Cortex of kidney (tissue), 1 donor: ENCODE measurements at places on chromosomes 11 and 22.

- DNase-seq = no peak
Measured at GRCh38 chr11:67482275-67482826, 475 bp upstream of the AIP start.

GRCh38 chr11:73578592-73579185 lies 19.2 kb downstream of the FAM168A start:
- DNase-seq = no peak

DNA sequence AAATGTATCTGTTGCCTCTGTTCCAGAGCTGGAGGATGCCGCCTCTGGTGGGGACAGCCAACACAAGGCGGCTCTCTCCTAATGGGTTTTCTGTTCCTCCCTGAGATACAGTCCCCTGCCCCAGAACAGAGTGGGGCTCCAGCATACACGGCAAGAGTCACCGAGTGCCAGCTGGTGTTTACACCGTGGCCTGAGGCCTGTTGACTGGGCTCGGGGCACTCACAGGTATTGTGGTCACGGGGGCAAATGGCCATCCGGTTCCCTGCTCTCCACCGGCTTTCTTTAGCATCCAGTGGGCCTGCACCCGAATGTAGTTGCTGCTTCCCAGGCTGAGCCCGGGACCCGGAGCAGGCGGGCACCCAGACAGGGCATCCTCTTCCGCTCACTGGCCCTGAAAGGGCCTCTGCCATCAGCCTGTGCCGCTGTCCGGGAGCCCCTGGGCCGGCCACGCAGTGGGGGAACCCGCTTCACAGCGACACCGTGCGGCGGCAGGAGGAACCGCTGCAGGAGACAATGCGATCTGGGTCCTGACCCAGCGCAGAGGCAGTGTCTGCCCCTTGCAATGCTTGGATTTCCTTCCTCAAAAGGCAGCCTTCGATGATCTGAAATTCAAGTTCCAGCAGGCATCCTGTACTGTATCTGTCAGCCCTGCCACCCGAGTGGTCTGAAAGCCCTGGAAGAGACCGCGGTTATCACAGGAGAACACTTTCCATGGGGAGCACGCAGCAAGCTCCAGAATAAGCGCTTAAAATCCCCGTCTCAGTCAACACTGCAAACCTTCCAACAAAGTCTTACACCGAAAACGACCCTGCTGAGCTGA lies 859 bp upstream of the KRTAP5-5 start:
- DNase-seq = no peak

DNA sequence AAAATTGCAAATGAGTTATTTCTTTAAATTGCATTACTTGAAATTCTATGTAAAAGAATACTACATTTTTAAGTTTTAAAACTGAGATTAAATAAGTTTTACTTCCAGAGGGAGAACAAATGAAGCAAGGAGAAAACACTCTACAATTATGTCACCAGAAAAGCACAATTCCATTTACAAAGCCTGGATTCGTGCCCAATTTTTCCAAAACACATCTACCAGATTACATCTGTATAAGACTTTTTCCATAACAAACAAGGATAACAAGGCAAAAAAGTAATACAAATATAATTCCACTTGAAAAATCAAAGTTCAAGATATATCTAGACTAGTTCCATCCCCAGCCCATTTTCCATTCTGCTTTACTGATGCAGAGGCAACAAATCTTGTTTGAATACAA lies 40.5 kb downstream of the MTMR2 start:
- DNase-seq = no peak

- no peak for DNase-seq
Measured at GRCh38 chr11:123505546-123506299, 75.7 kb downstream of the GRAMD1B start.

GRCh38 chr11:35536470-35536869 lies 11.1 kb upstream of the PAMR1 start:
- DNase-seq = no peak

DNA sequence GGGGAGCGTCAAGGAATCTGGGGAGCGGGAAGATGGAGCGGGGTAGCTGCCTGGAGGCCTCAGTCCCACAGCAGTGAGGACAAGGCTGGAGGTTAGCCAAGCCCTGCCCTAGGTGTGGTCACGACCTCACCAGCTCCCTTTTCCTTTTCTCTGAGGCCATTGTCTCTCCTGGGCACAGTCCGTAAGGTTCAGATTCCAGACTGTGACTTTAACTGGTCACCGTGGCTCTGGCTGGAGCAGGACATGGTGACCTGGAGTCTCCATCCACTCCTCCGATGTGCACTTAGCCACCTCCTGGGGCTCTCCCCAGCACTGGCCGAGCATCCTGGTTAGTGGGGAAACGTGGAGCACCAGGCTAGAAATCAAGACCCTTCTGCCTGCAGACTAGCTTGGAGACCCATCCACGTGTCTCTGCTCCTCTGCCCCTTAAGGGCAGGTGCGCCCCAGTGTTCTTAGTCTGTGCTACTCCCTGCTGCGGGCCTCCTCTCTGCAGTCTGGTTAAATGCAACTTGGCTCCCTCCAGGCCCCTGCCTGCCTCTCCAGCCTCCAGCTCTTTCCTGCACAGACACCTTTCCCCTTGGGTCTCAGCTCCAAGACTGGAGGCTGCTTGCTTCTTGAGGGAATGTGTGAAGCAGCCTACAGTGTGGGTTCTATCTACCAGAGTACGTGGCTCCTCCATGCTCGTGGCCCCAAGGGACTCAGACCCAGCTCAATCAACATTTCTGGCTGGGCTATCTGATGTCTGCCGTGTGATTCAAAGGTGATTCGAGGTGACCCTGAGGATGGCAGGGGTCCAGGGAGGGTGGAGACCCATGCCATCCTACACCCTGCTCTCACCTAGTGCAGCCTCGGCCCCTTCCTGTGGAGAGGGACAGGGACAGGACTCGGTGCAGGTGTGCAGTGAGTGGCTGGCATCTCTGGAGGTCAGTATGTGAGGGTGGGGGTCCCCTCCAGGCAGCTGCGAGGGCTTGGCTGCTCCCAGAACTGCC lies 5.2 kb downstream of the SLC25A1 start:
- no peak for DNase-seq

GRCh38 chr11:120381401-120381800 lies 45.2 kb downstream of the ARHGEF12 start:
- no peak for DNase-seq

GRCh38 chr11:23314162-23314561 lies 453.9 kb upstream of the CCDC179 start:
- DNase-seq = no peak
